ENCODE measurements at places on chromosomes 5 and 9. TPM values are rescaled to one million over a fixed set of nuclear protein-coding genes. Genes with fewer than 3 reads are reported as not detected.

The TXNDC8 gene
- total RNA-seq, result not detected

DNA sequence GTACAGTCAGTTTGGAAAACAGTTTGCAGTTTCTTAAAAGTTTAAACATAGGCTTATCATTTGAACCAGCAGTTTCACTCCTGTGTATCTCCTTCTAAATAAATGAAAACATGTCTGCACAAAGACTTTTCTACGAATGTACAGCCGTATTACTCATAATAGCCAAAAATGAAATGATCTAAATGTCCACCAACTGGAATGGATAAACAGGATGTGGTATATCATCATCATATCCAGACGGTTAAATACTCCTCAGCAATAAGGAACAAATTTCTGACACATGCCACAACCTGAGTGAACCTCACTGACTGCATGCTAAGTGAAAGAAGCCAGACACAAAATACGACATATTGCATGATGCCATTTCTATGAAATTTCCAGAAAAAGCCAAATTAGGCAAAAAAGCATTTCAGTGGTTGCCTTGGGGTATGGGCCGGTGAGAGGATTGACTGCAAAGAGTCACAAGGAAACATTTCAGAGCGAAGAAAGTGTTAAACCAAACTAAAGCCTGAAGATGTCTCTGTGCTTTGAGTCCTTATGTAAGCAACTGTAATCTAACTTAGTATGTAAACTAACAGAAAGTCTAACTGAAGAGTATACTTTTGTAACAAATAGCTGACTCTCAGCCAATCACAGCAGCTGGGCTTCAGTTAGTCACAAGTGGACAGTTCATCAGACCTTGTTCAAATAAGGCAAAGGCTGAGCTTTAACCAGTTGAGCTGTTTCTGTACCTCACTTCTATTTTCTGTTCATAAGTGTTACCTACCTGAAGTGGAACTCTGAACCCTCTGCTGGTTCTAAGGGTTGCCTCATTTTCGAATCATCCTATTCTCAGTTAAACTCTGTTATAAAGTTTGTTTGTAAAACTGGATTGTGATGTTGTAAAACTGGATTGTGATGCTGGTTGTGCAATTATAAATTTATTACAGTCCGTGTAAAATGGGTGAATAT, 65.2 kb downstream of the TRIO start:
- no peak for DNase-seq
- H3K4me3 ChIP-seq, result no peak overlapping the region
- peaks cover 7% of the 10 kb centered on the region for H3K4me1 ChIP-seq
- H3K36me3 ChIP-seq, result no peaks in the 10 kb centered on the region
- H3K27me3 ChIP-seq, result no peaks in the 10 kb centered on the region
- H3K27ac ChIP-seq, result no peak overlapping the region

DNA sequence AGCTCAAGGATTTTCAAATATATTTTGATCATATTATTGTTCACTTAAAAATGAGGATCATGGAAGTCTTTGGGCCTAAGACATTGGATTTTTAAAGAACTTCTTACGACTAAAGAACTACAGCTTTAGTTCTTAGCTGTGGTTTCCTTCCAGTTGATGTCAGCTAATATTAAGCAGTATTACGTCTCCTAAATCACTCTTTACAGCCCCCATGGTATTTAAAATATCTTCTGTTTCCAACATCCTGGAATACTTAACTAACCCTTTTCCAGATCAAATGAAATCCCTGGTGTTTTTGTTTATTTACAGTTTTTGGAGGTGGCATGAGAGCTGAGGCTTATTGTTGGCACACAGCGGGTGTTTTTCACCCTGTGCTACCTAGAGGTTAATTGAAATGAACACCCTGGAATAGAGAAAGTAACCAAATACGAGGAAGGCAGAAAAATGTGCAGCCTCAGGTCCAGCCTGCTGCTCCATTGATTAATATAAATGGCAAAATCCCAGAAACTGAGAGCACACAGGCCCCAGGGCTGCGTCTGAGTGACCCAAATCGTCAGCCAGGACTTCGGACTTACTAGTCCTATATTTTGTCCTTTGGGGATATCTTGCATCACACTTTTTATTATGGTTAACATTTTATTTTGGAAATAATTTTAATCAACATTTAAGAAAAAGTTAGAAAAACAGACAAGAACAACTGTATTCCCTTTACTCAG, 52.3 kb upstream of the ICE1 start:
- H3K27ac ChIP-seq, result no peak overlapping the region
- no peak for DNase-seq
- no peaks in the 10 kb centered on the region for H3K4me1 ChIP-seq
- no peaks in the 10 kb centered on the region for H3K36me3 ChIP-seq

The RALGDS gene
- 36.1 TPM for total RNA-seq

GRCh38 chr9:98150164-98150563, 31.1 kb upstream of the TRIM14 start:
- peaks cover 6% of the 10 kb centered on the region for H3K4me1 ChIP-seq
- no peaks in the 10 kb centered on the region for H3K27me3 ChIP-seq
- no peaks in the 10 kb centered on the region for H3K36me3 ChIP-seq

DNA sequence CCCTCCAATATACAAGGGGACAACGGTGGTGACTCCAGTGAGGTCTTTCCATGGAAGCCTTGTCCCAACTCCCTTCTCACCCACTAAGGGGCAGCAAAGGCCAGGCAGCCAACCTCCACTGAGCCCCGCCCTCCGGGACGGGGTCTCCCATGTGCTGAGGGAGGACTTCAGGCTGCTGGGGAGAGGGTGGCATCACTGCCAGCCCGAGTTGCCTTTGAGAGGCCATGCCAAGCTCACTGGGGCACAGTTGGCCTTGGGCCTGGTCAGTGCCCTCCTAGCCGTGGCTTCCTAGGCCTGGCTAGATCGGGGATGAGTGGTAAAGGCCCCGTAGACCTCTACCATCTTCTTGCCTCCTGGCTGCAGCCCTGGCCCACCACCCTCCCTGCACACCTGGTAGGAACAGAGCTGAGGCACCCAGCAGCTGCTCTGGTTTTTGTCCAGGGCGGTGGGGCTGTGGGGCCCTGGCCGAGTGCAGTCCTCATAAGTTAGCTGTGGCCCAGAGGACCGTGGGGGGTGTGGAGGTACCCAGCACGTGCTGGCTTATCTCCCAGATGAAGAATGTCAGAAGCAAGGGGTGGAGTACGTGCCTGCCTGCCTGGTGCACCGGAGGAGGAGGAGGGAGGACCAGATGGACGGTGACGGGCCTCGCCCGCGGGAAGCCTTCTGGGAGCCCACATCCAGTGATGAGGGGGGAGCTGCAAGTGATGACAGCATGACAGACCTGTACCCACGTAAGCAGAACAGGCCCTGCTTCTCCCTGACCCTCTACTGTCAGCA, 3.2 kb downstream of the SURF2 start:
- H3K27me3 ChIP-seq, result no peaks in the 10 kb centered on the region
- H3K27ac ChIP-seq, result no peak overlapping the region
- H3K4me3 ChIP-seq, result no peak overlapping the region

Measured in HCT116 (cell line).